ENCODE measurements at places on chromosomes 6 and 20.

- DNase-seq = no peak
Observed at GRCh38 chr20:38357653-38358207, 11.4 kb downstream of the LBP start.

- no peak for DNase-seq
Observed at GRCh38 chr6:107466062-107466461, 6.7 kb upstream of the PDSS2 start.

GRCh38 chr6:90256698-90257485, 39.8 kb downstream of the BACH2 start:
- no peak for DNase-seq

- no peak for DNase-seq
Observed at GRCh38 chr6:163001330-163001729, 273.6 kb downstream of the PACRG start.

DNA sequence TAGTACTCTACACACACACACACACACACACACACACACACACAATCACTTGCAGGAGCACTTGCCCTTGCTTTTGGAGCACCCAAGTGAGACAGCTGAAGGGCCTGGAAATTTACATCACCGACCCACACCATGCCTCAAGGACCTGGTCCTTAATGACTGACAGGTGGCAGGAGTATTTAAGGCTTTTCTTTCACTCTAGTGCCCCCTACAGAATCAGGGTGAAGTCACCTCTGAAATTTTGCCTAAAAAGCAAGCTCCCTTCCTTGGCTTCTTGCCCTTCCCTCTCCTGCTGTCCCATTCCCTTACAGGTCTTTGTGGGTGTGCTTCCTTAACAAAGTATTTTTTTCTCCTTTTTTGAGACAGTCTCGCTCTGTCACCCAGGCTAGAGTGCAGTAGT, 353.5 kb upstream of the IRAK1BP1 start:
- DNase-seq = no peak

Data from CD4-positive, alpha-beta T cell (primary cell).